ENCODE measurements at places on chromosomes 1 and 21.
A peak's percentile ranks its signal among the peaks of the same experiment; 100 is the strongest.

GRCh38 chr1:60974524-60975372 is 107.6 kb upstream of the NFIA start:
- DNase-seq, result no peak

GRCh38 chr1:20496241-20496661 is 10.2 kb upstream of the CAMK2N1 start:
- no peak for DNase-seq

- no peak for DNase-seq
Observed at GRCh38 chr21:45551783-45552695, 9.8 kb upstream of the SLC19A1 start.

DNA sequence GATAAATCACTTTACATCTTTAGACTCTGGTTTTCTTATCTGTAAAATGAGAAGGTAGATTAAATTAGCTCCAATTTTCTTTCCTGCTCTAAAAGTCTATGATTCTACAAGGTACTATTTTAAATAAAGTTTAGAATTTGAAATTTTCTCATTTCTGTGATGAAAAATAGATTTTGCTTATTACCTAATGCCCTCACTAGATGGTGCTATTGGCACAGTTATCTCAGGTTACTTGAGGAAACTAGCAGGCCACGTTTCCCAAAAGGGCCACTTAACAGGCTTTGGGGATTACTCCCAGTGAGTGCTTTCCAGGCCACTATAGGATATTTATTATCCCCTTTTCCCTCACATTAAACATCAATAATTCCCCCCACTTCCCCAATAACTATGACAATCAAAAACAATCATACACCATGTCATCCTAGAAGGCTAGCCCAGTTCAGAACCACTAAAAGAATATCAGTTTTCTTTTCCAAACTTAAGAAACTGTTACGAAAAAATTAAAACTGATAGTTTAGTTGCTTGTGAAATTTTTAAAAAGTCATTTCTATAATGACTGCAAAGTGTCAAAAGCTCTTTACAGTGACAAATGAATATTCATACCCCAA is 30.6 kb downstream of the OMA1 start:
- DNase-seq, result no peak

DNA sequence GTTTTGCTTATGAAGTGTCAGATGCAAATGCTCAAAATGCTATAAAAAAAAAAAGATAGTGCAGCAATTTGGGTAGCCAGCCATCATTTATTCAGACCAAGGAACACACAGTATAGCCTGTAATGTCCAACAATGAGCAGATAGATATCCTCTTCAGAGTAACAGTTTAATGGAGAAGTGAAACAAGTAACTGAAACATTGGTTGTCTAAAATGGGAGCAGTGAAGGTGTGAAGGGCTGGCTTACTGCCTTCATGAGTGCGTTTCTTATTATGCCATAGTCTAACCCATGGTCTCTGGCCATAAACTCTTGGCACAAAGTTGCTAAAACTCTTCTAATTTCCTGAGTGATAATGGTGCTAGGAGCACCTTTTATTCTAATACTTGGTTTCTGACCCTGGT is 11.4 kb downstream of the RGS5 start:
- no peak for DNase-seq

GRCh38 chr1:232810856-232811255 is 5.6 kb downstream of the MAP10 start:
- no peak for DNase-seq

GRCh38 chr1:232386721-232387510 is 243.0 kb downstream of the SIPA1L2 start:
- no peak for DNase-seq

DNA sequence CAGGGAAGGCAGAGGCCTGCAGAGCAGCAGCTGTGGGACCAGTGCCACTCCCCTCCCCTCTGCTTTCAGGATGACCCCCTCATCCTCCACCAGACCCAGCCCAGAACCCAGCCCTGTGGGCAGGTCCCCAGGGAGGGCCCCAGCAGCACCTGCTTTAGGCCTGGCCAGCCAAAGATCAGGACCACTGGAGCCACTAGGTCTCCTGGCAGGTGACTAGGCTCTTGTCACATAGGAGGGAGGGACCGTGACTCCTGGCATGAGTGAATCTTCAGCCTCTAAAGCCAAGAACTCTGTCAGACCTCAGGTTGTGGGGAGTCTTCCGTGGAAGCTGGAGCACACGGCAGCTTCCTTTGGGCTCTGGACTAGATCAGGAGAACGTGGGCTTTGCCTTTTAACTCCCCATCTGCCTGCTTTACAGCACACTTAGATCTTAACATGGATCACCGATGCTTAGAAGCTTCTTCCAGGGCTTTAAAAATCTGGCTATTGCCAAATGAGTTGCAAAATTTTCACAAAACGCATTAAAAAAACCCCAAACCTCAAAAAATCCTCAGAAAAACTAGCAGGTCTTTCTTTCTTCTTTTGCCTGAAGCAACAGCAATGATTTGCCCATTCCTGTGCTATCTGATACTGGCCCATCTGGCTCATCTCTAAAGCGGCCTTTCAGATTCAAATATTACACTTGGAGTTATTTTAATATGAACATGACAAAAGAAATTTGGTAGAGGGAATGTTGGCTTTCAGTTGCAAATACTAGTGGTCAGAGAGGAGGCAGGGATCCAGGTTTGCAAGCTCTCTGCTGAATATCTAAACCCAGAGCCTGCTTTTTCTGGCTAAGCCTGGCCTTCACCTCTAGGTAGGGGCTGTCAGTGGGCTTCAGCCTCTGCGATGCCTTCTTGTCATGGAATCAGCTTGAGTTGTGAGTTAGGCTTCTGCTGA is 235.2 kb downstream of the SDCCAG8 start:
- no peak for DNase-seq

DNA sequence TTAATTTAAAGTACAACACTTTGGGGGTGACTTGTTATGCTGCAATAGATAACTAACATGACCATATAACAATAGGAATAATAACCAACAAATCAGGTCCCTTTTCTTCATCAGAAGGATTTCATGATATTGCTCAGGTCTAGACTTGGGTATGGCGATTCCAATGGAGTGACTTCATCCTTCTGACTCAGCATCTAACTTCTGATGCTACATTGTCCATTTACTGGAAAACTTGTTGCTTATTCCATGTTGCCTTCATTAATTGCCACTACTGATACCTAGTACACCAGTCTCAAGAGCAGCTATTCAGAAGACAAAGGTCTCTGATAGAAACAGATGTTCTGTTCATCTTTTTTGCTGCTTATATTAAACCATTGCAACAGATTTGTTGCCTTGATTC is 324.3 kb downstream of the TGFB2 start:
- DNase-seq, result no peak

- no peak for DNase-seq
Observed at GRCh38 chr1:92843429-92844352, 11.9 kb downstream of the RPL5 start.

- DNase-seq, result no peak
Observed at GRCh38 chr1:204960306-204961125, 82.5 kb upstream of the CNTN2 start.

- DNase-seq, result no peak
Observed at GRCh38 chr1:109823543-109824348, 60.0 kb upstream of the EPS8L3 start.

DNA sequence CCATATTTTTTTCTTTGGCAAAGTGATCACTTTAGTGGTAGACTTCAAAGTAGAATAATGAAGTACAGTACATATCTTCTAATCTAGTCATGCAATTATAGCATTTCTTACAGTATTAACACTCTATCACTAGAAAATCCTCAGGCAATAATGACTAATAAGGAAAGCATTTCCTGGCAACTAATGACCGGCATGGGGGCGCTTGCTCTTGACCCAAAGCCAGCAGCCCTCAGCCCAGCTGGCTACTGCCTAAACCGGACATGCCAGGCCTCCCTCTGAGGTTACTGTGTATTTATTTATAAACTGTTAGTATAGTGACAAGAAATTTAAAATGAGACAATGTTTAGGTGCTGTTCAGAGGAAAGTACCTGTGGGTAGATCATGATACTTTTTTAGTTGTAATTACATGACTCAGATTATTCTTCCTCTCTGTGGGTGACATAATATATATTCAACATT is 633.8 kb downstream of the PTPRC start:
- DNase-seq, result no peak

DNA sequence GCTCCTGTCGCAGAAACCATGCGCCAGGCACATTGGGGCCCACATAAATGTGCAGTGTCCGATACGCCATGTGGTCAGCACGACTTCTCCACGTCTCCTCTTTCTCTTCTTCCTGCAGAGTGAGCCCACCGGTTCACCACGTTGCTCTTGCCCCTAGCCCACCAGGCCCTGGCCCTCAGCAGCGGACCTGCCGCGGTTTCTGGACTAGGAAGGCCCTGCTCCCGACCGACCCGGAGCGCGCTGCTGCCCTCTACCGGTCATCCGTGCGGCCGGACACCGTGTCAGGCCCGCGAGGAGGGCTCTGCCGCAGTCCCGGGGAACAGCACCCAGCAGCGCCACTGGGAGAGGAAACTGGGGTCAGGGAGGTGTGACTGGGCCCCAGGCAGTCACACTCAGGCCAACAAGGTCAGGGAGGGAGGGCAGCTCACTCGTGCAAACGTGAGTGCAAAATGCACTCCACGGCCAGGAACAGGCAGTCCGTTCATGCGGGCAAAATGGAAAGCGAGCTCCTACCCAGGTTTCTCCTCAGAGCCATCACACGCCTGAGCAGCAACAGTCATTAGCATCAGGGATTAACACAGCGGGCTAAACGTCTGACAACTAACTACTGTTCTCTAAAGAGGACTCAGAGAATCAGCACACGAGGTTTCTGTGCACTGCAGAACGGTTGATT is 13.7 kb downstream of the TLR5 start:
- DNase-seq, result peak; percentile 44

- DNase-seq, result no peak
Observed at GRCh38 chr21:14670409-14670808, 124.3 kb upstream of the SAMSN1 start.

GRCh38 chr21:40845441-40845995 is 1.4 kb downstream of the DSCAM start:
- no peak for DNase-seq

DNA sequence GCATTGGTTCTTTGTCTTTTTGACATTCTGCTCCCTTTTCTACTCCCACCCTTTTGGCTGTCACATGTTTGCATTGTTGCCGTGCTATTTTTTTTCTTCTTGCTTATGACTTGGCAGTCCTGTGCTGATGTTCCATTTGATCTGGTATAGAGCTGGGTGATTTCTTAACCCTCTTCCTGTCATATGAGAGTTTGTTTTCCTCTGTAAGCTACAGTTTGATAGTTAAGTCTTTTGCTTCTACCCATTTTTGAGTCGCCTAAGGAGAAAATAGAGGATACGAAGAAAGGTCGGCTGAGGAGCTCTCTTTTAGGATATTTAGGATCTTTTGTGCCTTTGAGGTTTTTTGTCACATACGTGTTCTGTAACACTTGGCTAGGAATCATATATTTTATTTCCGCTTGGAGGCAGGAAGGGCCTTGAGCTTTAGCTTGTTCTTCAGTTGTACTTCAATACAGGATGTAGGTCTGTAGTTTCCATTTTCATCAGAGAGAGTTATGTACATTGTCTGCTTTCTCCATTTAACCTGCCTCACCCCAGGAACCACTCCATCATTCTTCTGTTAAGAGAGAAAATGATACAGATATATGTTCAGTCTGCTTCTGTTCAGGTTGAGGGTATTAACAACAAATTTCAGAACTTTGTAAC is 150.7 kb downstream of the BACH1 start:
- no peak for DNase-seq

DNA sequence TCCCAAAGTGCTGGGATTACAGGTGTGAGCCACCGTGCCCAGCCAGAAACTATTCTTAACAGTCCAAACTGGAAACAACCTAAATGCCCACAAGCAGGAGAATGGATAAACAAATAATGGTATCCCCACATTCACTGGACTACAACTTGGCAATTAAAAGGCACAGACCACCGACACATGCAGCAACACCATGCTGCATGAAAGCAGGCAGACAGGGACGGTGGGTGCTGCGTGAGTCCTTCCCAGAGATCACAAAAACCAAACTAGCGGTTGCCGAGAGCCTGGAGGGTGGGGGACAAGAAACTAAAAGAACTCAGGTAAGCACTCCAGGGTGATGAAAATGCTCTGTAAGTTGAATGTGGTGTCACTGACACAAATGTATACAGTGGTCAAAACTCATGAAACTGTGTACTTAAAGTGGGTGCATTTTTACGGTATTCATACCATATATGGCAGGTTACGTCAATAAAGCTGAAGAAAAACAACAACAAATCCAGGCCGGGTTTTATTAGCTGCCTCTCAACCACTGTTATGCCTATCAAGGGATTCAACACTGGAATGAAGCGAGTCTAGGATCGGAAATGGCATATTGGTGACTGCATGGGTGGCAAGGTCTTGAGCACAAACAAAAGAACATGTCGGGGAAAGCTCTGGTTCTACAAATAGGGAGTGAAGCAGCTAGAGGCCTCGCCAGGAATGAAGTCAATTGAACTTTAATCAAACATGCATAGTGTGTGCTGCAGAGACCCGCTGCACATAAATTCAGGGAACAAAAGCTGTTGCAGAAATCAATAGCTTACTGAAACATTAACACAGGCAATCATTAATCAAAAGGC is 52.4 kb downstream of the SLC45A1 start:
- no peak for DNase-seq

GRCh38 chr21:21183092-21183491 is 184.9 kb downstream of the NCAM2 start:
- no peak for DNase-seq

- no peak for DNase-seq
Observed at GRCh38 chr1:211843018-211843417, 12.5 kb upstream of the LPGAT1 start.
